CD14-positive monocyte (primary cell): ENCODE measurements at places on chromosomes 2 and 18.

DNA sequence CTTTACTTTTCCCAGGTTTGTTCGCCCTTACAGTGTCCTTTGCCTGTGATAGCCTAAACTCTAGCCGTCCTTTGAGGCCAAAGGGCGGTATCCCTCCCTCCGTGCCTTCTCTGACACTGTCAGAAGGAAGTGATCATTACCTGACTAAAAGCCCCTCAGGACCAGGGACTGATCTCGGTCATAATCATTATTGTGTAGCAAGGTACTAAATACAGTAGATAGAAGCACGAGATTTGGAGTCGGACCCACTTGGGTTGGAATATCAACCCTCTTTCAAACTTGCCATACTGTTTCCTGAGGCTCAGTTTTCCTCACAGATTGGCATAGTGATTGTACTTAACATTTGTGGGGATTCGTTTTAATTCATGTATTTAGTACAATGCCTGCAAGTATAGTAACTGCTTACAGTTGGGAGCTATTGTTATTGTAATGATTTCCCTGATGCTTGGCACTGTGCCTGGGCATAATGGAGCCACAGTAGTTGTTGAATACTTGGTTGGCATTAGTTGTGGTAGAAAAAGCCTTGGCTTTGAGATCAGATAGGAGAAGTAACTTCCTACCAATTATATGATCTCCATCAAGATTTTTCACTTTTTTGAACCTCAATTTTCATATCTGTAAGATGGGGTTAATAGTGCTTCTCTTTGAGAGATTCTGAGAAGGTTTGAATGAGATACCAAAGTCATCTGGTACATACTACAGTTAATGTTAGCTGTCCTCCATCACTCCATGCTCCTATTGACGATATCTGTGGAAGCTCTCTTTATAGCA, 836 bp downstream of the STK11IP start:
- no peak for DNase-seq

- DNase-seq, result no peak
Observed at GRCh38 chr2:173280853-173281252, 73.8 kb upstream of the CDCA7 start.

DNA sequence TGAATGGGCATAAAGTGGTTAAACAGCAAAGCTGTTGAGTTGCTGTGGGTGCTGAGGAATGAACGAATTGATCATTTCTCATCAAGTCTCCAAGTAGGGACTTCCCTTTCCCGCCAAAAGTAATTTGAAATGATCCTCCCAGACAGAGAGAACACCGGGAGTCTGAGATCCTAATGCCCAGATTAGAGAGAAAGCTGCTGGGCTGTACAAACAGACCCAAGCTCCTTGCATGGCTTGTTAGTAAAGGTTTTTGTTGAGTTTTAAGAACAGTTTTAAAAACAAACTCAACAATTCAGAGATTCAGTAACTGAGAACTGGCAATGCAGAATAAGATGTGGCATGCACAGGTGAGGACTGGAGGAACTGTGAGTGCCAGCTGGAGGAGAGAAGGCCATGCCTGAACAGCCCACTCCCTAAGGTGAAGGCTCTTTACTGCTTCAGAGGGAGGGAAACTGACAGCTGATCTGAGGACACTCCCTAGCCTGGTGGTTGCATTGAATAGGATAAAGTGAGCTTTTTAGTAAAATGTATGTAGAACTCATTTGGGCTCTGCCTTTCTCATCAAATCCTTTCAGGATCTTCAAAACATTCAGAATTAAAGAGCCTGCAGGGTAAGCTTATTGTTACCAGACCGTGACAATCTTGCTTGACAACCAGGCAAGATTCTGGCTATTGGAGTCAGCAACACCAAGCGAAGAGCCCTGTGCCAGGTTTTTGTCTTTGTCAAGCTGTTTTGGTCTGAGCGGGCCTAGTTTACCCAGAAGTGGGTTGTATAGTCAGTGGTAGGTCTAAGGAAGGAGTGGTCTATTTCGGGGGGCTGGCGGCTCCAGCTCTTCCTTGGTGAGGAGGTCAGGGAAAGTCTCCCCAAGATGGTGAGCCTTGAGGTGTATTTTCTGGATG, 63.2 kb upstream of the IGFBP5 start:
- DNase-seq, result no peak

- no peak for DNase-seq
Observed at GRCh38 chr2:8416849-8417832, 264.7 kb upstream of the ID2 start.

- DNase-seq, result no peak
Observed at GRCh38 chr2:67462738-67463496, 65.8 kb downstream of the ETAA1 start.

DNA sequence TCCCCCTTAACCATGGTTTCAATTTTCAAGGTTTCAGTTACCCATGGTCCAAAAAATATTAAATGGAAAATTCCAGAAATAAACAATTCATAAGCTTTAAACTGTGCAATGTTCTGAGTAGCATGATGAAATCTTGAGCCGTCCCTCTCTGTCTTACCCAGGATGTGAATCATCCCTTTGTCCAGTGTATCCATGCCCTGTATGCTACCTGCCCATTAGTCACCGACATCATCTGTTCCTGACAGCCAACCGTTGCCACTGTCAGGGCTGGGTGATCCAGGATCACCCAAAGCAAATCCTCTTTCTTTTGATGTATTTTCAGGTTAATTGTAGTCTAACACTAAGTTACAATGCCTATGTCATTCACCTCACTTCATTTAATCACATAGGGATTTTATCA, 15.7 kb upstream of the OLA1 start:
- DNase-seq, result no peak

- no peak for DNase-seq
Observed at GRCh38 chr2:74087696-74088095, 60.0 kb downstream of the BOLA3 start.

GRCh38 chr2:240441326-240441992, 6.0 kb downstream of the GPC1 start:
- DNase-seq, result no peak

DNA sequence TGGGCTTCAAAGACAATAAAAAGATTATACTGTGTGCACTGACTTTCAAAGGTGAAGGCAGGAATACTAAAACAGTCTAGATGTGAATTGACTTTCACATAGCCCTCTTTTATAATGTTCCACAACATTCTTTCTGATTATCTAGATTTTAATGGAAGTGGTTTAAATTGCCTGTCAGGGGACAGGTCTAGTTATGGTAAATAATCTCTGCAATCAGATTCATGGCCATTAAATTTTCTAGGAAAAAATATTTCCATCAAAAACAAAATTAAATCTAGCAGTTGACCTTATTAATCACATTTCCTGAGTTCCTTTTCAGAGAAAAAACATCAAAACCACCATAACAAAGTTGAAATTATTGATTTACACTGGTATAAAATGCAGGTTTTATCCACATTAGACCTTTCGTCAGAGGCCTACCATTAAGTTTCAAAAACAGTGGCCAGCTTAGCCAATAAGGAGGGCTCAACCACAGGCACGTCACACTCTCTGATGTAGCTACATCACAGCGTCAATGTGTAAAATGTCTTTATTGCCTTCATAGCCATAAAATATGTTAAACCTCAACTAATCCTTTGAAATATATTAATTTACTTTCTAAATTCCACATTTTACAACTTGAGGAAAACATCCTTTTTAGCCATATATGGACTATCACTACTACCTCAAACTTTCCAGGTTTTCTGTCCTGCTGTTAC, 79.4 kb downstream of the NOL10 start:
- no peak for DNase-seq

DNA sequence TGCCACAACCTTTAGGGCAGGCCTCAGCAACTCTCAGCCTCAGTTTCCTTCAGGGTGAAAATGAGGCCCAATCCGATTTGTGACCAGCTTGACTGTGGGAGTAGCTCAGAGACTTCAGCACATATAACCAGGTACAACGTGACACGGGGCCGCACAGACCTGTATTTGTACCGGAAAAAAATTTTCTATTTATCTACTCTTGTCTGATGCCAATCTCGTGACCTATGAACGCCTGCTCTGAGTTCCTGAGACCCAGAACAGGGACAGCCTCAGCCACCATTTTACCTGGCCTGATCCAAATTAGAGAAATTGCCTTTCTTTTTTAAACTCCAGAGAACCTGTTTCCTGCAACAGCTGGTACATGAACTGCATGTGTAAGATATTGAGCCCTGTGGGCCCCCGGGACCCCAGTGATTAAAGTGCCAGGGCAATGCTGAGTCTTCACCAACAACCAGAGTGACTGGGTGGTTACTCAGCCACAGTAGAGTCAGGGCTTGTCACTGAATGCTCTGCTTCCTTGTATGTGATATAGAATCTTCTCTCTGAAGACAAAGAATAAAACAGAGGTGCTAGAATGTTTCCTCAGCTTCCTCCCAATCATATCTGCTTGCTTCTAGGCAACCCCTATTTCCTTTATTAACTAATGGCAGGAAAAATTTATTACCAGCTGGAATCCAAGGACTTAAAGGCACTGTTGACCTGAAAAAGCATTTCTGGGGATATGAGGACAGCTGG, 47.8 kb upstream of the FZD7 start:
- DNase-seq, result no peak

DNA sequence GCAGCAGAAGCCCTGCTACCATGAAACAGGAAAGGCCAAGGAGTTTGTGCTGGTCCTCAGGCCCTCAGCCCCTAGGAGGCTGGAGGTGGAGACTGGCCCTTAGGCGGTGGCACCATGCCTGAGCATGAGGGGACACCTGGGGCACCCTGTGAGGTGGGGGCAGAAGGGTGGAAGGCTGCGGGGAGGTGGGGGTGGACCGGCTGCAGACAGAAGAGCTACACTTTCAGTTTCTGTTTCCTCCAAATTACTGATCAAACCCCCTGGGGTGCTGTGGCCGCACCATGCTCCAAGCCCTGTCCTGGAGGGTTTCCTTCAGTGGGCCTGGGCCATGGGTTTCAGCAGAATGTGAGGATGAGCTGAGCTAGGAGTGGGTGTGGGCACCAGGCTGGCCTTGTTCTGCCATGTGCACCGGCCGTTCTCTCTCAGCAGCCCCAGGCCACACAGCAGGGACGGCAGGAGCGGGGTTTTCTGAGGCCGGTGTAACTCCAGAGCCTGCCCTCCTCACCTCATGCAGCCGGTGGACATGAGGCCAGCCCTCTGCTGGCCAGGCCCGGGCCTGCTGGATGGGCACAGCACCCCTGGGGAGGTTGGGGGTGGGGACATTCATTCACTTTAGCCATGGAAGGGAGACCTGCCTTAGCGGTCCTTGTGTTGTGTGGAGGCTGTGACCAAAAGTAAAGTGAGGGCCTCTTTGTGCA, 51.5 kb downstream of the PLEKHB2 start:
- DNase-seq, result no peak

DNA sequence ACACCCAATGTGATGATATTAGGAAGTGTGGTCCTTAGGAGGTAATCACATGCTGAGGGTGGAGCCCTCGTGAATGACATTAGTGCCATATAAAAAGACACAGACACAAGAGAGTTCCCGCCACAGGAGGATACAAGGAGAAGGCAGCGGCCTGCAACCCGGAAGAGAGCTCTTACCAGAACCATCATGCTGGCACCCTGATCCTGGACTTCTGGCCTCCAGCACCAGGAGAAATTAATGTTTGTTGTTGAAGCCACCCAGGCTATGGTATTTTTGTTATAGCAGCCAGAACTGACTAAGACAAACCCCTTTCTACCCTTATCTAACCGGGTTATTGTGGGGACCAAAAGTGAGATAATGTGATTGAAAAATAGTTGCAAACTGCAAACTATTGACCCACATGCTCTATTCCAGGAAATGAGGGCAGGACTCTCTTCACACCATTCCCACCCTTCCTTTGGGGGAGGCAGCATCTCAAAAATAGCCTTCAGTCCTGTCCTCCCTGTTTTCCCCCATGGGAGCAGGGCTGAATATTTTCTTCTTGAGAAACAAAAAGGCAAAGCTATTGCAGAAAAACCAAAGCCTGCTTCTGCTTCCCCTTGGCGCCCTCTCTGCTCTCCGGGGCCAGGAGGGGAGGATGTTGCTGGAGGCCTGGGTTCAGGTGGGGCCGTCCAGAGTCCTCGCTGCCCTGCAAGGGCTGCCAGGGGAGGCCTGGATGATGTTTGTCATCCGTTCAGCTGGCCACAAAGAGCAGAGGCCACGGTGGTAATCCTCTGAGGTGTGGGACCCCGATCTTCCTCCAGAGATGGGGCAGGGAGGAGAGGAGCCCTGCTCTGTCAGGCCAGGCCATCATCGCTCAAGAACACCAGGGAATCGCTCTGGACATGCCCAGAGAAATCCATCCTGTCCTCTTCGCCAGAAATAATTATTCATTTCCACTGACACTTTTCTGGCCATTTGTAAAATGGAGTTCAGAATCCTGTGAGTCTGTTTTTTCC, 73.8 kb upstream of the HAAO start:
- no peak for DNase-seq

- DNase-seq, result no peak
Observed at GRCh38 chr2:238505892-238506280, 79.2 kb downstream of the ASB1 start.

DNA sequence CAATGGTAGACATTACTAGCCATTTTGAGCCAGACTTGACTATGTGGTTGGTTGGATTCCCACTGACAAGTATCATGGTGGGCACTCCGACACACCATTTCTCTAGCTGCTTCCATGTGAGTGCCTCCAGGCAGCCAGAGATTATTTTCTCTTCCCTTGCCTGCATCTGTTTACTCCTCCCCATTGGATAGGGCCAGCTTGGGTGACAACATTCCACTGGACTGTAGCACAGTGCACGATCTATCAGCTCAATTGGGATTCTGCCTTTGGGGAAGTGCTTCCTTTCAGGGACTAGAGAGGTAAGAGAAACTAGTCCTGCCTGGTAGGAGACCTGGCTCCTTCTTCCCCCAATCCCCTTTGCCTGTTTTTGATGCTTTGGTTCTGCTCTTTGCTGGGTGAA, 49.0 kb upstream of the MAP4K3 start:
- no peak for DNase-seq

DNA sequence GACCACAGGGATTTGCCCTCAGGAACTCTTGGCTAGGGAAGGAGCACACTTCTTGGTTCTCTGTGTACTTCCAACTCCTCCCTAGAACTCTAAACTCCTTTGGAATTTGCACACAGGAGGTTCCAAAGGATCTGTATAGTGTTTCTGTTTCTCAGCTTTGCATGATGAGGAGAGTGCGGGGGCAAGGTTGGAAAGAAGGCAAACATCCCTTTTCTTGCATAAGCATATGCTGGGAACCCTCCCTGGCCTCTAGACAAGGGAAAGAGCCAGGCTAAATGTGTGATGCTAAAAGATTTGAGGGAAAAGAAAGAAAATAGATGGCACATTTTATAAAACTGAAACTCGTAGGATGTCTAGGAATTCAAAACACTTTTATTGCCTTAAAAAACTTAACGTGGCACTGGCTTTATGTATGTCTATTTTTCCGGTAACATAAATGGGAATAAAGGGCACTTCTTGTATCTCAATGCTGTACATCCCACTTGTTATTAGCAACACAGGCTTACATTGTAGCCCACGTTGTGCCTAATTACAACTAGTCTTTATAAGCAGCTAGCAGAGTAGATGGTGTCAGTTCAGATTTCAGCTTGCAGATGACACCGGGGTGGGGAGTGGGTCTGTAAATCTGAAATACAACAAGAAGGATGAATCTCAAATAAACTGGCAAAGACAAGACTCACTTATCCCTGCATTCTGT, 165.8 kb downstream of the GPD2 start:
- no peak for DNase-seq
